Left ventricle myocardium superior (tissue), 1 donor: ENCODE measurements at places on chromosomes 16 and 17. TPM values are rescaled to one million over a fixed set of nuclear protein-coding genes. Genes with fewer than 3 reads are reported as not detected.
A peak's percentile ranks its signal among the peaks of the same experiment; 100 is the strongest.

FOXN1 gene
- not detected for total RNA-seq

DNA sequence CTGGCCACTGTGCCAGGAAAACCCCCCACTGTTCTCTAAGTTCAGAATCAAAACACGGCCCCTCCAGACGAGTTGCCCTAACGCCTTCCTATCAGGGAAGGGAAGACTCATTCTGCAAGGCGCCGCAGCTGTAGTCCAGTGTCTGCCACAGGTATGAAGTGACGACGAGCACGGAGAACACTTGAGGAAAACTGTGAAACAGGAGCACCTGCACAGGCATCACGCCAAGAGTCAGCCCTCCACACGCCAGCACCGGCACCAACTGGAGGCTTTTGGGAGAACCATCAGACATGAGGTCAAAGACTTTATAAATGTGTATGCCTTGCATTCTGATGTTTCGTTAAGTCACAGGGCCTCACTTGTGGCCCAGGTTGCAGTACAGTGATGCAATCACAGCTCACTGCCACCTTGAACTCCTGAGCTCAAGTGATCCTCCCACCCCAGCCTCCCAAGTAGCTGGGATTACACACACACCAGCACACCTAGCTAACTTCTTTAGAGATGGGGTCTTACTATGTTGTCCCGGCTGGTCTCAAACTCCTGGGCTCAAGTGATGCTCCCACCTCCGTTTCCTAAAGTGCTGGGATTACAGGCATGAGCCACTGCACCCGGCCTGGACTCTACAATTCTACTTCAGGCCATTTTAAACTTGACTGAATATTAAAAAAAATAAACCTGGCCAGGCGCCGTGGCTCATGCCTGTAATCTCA lies 22.9 kb downstream of the KLHDC4 start:
- DNase-seq: no peak

OR4D1 gene
- not detected for total RNA-seq

DNA sequence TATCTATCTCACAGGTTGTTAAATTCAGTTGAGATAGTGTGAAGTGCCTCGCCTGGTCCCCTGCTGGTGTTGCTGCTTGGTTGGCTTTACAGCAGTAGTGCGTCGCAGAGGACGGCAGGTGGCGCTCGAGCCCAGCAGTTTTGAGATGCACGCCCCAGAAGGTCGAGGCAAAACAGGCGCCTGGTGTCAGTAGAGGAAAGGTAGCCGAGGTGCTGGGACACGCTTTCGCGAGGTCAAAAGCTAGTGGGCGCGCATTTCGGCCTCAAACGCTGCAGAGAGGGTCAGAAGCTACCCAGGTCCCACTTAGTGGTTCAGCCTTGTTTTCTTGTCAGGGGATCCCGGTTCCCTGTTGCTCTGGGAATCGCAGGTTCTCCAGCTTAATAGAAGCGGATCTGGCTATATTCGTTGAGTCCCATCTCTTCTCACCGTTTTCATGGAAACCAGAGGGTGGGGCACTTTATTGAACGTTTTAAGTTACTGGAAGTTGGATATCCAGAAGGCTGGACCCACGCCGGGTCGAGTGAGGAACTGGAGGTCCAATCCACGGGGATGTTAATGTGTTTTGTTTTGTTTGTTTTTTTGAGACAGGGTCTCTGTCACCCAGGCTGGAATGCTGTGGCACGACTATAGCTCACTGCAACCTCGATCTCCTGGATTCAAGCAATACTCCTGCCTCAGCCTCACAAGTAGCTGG lies 10.3 kb upstream of the ZFP90 start:
- peak; percentile 88 for DNase-seq

DNA sequence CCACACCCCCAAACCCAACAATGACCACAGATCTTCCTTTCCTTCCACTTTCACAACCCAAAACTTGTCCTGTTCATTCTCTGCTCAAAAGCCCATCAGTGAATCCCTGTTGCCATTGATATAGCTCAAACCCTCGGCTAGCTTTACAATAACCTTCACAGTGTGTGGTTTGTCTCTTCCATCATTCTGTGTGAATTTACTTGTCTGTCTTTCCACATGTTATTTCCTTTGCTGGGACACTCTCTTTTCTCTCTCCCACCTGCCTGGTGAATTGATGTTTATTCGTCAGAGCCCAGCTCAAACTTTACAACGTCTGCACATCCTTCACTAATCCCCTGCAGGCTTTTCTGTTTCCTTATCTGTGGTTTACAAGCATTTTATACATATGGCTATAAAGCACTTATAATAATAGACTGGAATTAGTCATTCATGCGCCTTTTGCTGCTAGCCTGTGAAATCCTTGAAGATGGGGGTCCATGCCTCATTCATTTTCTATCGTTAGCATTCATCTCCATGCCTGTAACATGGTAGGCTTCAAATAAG lies 114.4 kb downstream of the CDH13 start:
- DNase-seq: no peak

KRT39 gene
- total RNA-seq: not detected

GRCh38 chr17:79537061-79537460 lies 73.8 kb downstream of the RBFOX3 start:
- no peak for DNase-seq

GRCh38 chr17:45135978-45136791 lies 698 bp downstream of the ACBD4 start:
- no peak for DNase-seq

C16orf54 gene
- 0.74 TPM for total RNA-seq

GRCh38 chr16:662597-662996 lies 5.3 kb upstream of the RHOT2 start:
- DNase-seq: no peak

- DNase-seq: no peak
These were observed 590 bp upstream of the CD79B start for GRCh38 chr17:63932721-63933120.

DNA sequence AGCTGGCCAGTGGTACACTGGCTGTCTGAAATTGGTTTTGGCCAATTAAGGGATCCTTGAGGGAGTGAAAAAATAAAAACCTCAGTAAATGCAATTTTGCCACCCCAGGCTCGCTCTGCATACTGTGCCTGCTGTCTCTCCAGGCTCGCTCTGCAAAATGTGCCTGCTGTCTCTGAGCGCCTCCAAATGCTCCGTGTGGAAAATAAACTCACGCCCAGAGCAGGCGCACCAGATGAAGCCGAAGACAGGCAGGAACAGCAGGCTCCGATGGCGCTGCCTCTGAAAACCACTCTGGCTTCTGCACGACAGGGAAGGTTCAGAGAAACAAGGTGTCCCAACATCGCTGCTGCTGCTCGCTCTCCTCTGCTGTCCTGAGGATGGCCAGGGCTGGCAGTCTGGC lies 29.1 kb downstream of the SNN start:
- no peak for DNase-seq

DNA sequence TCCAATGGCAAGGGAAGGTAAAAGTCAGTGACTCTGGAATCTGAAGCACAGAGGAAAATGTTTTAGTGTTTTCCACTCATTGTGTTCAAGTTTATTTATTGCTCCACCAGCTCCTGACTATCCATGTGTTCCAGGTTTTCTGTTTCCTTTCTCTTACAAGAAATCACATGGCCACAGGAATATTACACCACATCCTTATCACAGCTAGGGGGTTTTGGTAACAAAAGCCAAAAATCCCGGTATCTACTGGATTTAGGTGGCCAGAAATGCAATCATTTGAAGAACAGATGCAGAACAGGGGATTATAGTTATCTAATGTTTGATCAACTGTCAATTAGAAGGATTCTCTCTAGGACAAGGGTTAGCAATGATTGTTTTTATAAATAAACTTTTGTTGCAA lies 47.9 kb downstream of the STH start:
- no peak for DNase-seq

SLC22A31 gene
- not detected for total RNA-seq

NOTUM gene
- 0.52 TPM for total RNA-seq

DNA sequence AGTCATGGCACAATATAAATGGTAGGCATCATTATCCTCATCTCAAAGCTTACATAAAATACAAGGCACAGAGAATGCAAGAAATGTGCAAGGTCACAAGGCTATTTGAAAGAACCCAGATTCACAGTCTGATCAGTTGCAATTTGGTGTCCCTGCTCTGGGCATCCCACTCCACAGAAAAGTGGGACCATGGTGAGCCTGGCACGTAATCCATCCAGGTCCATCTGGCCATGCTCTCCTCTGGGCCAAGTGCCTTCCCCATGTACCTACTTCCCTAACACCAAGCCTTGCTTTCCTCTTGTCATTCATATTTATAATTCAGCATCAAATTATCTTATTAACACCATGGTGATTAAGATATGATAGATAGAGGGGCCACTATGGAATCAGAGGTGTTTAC lies 390.0 kb downstream of the CDH11 start:
- DNase-seq: no peak

USP6 gene
- 0.15 TPM for total RNA-seq

DNA sequence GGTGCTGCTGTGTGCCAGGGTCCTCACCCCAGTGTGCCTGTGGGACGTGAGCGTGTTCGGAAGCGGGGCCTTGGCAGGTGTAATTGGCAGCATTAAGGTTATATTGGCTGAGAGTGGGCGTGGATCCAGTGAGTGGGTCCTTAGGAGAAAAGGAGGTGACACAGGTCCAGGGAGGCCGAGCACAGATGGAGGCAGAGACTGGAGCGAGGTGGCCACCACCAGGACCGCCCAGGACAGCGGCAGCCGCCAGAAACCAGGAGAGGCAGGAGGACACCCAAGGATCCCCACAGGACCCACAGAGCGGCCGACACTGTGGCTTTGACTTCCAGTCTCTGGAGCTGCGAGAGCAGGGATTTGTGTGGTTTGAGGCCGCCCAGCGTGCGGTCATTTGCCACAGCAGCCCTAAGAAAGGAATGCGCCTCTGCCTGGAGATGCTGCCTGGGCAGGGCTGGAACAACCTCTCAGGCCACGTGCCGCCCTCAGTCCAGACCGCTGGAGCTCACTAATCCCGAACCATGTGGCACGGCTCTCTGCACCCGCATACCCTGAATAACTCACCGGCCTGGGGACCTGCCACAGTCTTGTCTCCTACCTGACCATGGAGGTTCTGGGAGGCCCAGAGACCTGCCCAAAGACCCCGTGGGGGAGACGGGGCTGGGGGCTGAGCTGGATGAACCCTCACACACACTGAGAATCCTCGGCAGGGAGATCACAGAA lies 45.4 kb downstream of the SOX8 start:
- DNase-seq: no peak

DNA sequence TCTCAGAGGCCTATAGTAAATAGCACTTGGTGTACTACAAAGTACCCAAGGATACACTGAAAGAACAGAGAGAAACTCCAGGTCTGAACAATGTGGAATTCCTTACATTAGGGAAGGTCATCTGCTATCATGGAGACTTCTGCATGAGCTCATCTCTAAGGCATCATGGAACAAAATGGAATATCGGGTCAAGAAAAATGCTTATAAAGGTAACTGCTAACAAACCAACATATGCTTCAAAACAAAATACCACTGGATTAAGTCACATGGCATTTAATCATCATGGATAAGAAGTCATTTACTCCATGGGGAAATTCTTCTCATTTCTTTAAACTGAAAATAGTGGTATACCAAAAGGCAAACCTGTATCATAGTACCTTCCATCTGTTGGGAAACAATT lies 34.2 kb downstream of the TXNDC11 start:
- no peak for DNase-seq

PRR35 gene
- not detected for total RNA-seq

- DNase-seq: no peak
These were observed 13.0 kb downstream of the TLE7 start for GRCh38 chr16:71428883-71429282.

ABCA3 gene
- 7.7 TPM for total RNA-seq

DNA sequence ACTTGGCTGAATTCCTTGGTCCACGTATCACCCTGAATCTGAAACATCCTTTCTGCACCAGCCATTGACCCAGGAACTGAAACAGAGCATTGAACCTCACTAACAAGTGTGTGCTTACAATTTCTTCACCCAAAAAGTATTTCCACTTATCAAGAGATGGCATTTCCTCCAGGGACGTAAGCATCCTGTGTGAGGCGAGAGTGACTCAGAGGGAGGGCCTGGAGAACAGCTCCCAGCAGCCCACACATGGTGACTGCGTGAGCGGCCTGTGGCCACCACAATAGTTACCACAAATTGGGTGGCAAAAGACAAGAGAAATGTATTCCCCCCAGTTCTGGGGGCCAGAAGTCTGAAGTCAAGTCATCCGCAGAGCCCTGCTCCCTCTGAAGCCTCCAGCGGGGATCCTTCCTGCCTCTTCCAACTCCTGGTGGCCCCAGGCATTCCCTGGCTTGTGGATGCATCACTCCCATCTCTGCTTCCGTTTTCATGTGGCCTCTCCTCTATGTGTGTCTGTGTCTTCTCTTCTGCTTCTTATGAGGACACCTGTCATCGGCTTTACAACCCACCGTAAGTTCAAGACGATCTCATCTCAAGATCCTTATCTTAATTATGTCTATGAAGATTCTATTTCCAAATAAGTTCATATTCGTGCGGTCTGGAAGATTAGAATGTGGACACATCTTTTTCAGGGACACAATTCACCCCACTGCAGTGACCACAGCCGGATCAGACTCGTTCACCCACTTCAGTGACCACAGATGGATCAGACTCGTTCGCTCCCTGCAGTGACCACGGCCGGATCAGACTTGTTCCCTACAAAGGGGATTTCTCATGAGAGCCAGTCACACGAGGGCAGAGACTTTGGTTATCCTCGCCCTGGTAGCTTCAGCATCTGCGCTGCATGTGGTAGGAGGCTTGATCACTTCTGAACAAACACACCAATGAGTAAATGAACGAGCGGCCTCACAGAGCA lies 122.6 kb upstream of the FOXF1 start:
- no peak for DNase-seq

ABCC3 gene
- 0.37 TPM for total RNA-seq

- DNase-seq: no peak
These were observed 251.1 kb upstream of the CDH5 start for GRCh38 chr16:66115373-66115772.

- DNase-seq: no peak
These were observed 95.4 kb downstream of the UTP18 start for GRCh38 chr17:51355441-51356410.

- DNase-seq: no peak
These were observed 10.1 kb downstream of the KSR1 start for GRCh38 chr17:27466376-27466742.
